Stimulated activated CD4-positive, alpha-beta T cell treated with anti-CD3 and anti-CD28 coated beads, Interleukin-1b, Interleukin-23, amount 100 ng/mL, for 48 hours (primary cell): ENCODE measurements at places on chromosomes 1 and 21.

GRCh38 chr1:81305997-81306452 lies 494.7 kb upstream of the ADGRL2 start:
- no peak for DNase-seq

GRCh38 chr1:24193046-24193445 lies 6.0 kb upstream of the IFNLR1 start:
- no peak for DNase-seq

- no peak for DNase-seq
These were observed 30.5 kb downstream of the IFI16 start for GRCh38 chr1:159040206-159040605.

DNA sequence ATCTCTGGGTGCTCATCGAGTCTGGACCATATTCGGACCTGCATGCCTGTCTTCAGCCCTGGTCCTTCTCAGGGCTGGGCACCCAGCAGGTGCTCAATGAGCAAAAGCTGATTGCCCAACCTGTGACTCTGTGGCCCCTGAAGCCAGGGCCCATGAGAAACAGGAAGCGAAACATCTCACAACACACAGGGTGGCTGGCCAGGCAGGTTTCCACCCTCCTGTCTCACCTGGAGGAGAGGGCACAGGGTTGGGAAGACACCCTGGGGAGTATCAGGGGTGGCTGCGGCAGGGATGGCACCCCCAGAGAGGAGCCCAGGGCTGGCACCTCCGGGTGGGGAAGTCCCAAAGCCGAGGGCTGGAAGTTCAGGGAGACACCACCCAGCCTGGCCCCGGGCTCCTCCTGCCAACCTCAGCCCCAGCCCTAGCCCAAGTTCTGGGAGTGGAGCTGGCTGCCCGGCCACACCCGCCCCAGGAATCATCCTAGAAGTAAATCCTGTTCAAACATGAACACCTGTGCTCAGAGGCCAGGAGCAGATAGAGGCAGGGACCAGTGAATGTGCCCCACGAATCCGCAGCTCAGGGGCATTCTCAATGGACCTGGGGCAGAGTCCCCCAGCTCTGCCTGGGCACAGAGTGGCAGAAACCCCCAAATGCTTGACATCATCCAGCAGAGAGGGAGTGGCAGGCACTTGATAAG lies 54.6 kb downstream of the RAP1GAP start:
- DNase-seq, result no peak

DNA sequence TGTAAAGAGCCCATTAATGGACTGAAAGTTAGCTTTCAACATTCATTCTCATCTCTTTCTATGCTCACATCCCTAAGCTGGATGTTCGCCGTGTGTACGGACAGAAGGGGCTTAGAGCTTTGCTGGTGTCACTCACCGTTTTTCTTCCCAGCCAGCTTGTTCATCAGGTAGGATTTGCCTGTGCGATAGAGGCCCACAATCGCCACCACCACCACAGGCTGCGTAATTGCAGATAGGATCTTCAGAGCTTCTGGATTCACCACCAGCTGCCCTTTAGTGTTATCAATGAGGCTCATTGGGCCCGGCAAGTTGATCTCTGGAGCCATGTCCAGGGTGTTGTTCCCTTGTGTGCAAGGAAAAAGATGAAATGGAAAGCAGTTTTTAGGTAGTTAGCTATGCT lies 4.3 kb downstream of the GBP2 start:
- DNase-seq, result no peak

DNA sequence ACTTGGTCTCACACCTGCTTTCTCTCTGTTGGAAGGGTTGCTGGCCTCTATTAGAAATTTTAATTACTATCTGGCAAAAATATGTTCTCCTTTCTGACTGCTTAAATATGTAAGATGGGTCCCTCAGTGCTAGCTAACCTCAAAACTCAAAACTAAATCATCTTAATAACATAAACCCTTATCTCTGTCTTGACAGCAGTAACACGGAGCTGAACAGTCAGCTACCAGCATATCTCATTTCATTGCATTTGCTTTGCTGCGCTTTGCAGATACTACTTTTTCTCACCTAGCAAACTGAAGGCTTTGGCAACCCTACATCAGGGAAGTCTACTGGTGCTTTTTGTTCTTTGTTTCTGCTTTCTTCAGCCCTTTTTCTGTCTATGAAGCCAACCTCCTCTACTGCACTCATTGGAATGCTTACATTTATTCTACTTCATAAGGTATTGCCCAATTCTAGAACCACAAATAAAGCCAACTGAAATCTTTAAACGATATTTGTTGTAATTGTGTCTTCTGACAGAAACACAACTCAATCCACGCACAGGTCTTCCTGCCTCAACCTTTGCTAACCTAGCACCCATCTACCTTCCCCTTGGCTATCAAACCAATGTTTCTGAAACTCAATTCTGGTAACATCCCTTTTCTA lies 95.6 kb downstream of the RERE start:
- no peak for DNase-seq

DNA sequence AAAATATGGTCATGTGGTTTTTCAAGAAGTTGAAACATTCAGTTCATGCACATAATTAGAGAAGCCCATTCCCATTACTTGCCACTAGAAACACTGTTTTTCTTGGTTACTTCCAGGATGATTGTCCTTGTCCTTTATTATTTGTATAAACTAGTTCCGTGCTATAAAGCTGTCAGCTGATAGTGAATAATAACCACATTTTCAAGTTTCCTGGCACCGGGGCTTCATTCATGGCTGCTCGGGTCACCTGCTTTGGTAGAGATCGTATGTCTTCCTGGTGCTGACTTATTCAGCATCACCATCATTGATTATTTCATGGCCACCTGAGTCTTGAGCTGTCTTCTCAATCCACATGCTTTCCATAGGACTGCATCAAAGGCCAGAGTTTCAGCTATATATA lies 62.9 kb upstream of the ZNF326 start:
- DNase-seq, result no peak

- no peak for DNase-seq
These were observed 77.9 kb upstream of the TNFSF4 start for GRCh38 chr1:173285048-173285447.

GRCh38 chr1:183137782-183138181 lies 48.3 kb upstream of the LAMC2 start:
- no peak for DNase-seq
